ENCODE measurements at places on chromosomes 6 and 20. TPM values are rescaled to one million over a fixed set of nuclear protein-coding genes. Genes with fewer than 3 reads are reported as not detected.

DNA sequence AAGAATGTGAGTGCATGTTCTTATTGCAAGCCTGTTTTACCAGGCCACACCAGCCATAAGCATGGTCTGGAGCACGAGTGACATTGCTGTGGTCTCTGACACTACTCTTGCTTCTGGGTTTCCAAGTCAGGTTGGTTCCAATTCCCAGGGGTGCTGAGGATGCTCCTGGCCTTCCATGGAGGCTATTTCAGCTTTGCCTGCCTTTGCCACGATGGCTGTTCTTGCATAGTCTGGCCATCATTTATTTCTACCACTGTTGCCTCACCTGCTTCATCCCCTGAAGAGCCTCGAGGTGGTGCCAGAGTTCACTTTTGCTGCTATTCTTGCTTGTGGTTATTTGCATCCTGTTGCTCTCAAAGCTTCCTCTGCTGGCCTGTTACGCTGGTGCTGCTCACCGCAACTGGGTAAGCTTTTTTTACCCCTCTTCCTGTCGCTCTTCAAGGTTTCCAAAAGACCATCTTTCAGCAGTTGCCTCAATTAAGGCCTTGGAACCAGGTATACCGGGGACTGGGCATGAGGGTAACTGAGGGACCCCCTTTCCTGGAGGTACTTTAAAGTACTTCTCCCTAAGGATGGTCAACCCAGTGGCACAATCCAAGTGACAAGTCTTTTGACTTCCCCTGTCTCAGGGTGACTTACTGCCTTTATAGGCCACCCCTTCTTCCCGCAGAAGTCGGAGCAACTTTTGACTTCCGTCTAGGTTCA lies 64.5 kb downstream of the AKAP7 start:
- no peak for DNase-seq

- DNase-seq, result no peak
Observed at GRCh38 chr20:40370800-40371199, 318.2 kb downstream of the MAFB start.

DNA sequence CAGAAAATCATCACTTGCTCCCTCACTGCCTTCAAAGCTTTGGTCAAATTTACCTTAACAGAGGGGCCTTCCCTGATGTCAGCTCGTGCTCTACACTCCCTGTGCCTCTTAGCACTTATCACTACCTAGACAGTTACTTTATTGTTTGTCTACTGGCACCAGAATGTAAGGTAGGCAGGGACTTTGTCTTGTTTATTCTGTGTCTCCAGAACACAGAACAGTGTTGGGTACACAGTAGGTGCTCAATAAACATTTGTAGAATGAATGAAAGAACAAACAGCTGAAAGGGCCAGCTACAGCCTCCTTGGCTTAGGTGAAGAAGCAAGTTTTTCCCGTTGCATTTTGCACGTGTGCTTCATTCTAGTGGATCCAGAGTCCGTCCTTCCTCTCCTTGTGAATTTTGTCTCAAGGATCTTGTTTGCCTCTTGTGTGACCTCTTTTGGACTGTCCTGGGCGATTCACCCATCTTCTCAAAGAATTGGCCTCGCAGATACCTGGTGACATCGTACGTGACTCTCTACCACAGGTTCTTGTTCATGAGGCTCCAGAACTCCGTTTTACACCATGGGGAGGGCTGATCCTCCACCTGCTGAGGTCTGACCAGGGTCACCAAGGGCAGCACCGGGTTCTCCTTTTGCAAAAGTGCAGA lies 84.2 kb upstream of the ARMC2 start:
- no peak for DNase-seq

DNA sequence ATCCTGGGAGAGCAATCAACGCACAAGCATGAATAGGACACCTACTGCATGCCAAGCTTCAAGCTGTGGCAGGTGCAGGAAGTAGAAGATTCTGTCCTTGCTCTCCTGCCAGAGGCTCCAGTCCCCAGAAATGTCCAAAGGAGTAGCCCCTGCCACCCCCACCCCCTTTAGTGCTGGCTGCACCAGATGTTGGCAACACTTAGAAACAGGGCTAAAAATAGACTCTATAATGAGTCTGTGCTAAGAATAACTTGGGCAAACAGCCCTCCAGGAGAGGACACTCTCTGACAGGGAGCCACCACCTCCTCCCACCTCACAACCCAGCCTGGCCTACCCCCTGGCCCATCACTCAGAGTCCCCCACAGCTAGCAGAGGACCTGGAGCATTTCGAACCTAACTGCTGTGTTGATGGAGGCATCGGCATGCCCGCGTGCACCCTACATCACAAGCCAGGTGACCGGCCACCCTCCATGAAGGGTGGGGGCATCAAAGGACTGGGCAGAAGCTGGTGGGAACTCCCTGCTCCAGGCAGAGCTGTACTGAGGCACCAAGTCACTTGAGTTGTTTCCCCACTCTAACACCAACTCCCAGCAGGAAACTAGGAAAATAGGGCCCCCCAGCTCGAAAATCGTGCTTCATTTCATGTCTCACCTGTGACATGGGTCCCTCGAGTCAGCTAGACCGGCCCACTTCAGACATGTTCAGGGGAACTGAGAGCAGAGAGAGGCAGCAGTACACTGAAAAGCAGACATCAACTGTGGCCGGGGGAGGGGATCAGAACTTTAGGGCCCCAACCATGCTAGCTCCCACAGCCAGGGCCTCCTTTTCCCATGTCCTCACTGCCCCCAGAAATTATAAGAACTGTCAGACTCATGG lies 18.7 kb downstream of the TFEB start:
- DNase-seq, result no peak

DNA sequence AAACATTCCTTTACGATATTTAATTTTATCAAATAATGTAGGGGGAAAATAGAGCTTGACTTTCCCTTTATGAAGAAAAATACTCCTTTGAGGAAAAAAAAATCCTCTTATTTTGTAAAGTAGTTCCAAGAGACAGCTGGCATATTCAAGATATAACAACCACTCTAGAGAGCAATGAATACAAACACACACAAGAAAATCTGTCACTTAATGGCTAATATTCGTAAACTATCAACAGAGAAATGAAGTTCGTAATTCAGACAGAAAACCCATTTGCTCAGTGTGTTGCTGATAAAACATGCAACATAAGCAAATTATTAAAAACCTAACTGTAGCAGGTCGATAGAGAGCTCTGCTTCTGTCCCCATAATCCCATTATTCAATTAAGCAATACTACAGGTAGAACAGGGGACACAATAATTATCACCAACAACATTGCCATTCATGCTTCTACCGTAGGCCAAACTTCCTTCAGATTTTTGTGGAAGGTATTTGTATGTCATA lies 714.4 kb upstream of the MARCKS start:
- no peak for DNase-seq

DNA sequence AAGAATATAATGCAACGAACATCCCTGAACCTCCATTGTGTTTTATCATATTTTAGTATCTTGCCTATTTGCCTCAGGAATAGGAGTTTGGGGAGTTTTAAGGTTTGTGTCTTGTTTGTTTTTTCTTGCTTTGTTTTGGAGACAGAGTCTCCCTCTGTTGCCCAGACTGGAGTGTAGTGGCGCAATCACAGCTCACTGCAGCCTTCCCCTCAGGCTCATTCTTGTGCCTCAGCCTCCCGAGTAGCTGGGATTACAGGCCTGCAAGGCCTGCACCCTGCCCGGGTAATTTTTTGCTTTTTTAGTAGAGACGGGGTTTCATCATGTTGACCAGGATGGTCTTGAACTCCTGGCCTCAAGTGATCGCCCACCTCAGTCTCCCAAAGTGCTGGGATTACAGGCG lies 63.3 kb upstream of the CARMIL1 start:
- DNase-seq, result no peak

GRCh38 chr20:21361266-21361665 lies 36.1 kb downstream of the NKX2-4 start:
- DNase-seq, result no peak

DNA sequence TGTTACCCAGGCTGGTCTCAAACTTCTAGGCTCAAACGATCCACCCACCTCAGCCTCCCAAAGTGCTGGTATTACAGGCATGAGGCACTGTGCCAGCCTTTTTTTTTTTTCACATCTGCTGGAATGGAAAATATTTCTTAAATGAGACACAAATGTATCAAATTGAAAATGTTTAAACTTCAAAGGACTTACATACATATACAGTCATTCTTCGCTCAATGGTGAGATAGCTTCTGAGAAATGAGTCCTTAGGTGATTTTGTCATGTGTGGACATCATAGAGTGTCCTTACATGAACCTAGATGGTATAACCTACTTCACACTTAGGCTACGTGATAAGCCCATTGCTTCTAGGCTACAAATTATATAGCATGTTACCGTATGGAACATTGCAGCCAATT lies 43.1 kb downstream of the MICA start:
- no peak for DNase-seq

DNA sequence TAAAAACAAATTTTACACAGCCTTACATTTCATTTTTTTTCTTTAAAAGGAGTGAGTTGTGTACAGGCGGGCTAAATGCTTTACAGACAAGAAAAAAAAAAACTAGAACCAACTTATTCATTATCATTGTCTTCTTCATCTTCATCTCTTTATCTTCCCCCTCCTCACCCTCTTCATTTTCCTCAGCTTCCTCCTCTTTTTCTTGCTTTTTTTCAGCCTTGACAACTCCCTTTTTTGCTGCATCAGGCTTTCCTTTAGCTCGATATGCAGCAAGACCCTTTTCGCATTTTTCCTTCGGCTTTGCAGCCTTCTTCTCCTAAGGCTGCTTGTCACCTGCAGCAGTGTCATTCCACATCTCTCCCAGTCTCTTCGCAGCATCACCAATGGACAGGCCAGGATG lies 86.9 kb upstream of the GCM1 start:
- no peak for DNase-seq

GRCh38 chr6:12381587-12381986 lies 91.4 kb downstream of the EDN1 start:
- DNase-seq, result no peak

DNA sequence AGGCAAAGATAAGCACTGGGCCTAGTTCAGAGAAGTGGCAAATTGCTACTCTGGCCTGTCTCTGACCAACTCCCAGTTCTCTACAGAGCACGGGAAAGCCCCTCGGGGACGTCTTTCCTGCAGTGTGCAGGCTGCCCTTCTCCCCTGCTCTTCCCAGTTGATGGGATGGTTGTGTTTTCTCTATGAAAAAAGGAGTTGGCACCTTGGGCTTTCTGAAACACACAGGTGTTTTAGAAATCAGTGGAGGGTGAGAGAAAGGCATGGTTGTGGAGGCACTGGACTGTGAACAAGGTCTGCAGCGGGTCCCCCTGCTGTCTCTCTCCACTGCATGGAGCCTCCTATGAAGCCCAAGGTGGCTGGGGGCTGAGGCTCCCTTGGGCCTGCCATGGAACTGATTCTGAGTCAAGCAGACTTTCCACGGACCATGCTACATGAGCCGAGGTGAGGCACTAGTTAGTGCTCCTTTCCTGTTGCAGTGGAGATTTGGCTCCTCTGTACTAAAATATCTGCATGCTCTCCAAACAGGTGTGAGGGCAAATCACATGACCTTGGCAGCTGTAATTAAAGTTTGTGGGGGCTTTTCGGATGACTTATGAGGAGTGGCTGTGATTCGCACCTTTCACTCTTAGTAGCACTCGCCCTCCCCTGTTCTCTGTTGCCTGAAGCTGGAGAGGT lies 16.3 kb downstream of the GTSF1L start:
- DNase-seq, result no peak

- no peak for DNase-seq
Observed at GRCh38 chr6:95768539-95768938, 191.2 kb downstream of the MANEA start.

GRCh38 chr20:51284176-51284575 lies 258.3 kb downstream of the NFATC2 start:
- no peak for DNase-seq

- DNase-seq, result no peak
Observed at GRCh38 chr20:39090906-39091305, 128.8 kb downstream of the DHX35 start.

- DNase-seq, result no peak
Observed at GRCh38 chr20:41336711-41337492, 3.7 kb upstream of the LPIN3 start.

DNA sequence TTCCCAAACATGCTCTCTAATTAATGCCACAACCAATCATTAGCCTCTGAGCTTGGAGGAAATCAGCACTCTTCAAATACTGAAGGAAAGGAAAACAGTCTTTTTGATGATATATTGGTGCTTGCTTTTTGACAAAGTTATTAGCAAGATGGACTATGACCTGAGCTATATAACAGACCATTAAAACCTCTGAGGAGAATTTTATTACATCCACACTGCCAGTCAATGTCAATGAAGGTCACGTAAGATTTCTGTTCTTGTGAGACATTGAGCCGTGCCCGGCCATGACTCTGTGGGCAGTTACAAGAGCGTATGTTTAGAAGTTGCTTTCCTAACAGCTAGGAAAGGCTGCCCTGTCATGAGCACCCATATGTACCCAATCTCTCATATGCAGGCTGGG lies 659.0 kb downstream of the UTRN start:
- no peak for DNase-seq

GRCh38 chr6:114087496-114087895 lies 116.5 kb upstream of the HDAC2 start:
- no peak for DNase-seq

GRCh38 chr6:125219361-125219895 lies 65.9 kb downstream of the TPD52L1 start:
- no peak for DNase-seq

- no peak for DNase-seq
Observed at GRCh38 chr6:1865585-1865984, 255.9 kb downstream of the FOXC1 start.

Gene OR12D3
- polyA plus RNA-seq, result not detected

Gene REM1
- 0.52 TPM for polyA plus RNA-seq

Gene OXT
- 0.51 TPM for polyA plus RNA-seq

Gene SPINT4
- not detected for polyA plus RNA-seq

Gene EMILIN3
- 11.1 TPM for polyA plus RNA-seq

Gene MRAP2
- polyA plus RNA-seq, result 4.1 TPM

Gene SDC4
- 152 TPM for polyA plus RNA-seq

Gene TMEM217
- 1.3 TPM for polyA plus RNA-seq

Gene LY86
- 1.7 TPM for polyA plus RNA-seq

Gene HUS1B
- 0.29 TPM for polyA plus RNA-seq
